Activated naive CD4-positive, alpha-beta T cell (primary cell): ENCODE measurements at places on chromosomes 6 and 20.

DNA sequence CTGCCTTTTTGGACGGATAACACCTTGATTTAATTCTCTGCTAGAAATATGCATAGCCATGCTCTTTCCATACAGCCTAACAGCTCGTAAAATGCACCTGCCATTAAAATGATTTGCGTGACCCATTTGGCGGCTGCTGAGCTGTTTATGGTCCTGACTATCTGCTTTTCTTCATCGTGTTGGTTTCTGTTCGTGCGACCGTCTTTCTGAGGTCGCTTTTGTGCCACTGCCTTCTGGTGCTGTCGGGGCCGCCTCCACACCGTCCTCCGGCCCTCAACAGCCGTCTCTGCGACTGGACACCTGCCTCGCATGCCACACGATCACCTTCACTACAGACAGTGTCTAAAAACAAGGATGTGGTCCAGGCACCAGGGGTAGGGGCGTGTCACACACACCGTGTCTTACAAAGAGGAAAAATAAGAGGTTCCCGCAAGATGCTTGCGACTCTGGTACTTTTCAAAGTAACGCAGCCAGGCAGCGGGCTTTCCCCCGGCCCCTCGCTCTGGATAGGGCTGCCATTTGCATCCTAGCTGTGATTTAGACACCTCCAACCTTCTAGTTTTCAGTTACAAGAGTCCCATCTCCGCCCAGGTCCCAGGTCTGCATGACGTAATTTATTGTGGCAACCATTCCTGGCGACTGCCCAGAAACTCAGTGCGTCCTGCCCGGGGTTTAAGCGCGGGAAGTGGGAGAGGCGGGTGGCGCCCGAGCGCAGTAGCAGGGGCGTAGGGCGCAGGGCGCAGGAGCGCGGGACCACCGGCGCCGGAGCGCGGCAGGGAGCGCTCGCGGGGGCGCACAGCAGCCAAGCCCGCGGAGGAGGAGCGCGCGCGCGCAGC, at the start of gene STMND1:
Gene STMND1, plus strand, starts transcription at position 629 of the 836 bp plus-strand sequence. CDS start 208 bp downstream, outside the sequence.
- DNase-seq = no peak

GRCh38 chr6:25169553-25169952, 109.6 kb upstream of the CARMIL1 start:
- no peak for DNase-seq

DNA sequence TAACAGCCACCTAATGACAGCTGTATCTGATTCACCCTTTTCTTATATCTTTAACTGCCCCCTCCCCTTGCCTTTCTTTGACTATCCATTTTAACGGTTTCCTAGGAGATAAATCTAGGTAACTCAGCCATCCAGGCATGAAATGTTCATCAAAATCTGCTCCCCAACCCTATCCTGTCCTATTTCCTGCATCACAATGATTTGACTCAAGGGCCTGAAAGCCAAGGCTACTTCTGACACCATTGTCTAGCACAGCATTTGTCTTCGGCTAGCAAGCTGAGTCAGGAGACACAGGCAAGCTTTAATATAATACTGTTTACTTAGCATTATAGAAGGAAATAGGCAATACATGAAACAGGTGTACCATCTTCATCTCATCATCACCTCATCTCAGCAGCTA, 31.6 kb upstream of the MANEA start:
- no peak for DNase-seq

DNA sequence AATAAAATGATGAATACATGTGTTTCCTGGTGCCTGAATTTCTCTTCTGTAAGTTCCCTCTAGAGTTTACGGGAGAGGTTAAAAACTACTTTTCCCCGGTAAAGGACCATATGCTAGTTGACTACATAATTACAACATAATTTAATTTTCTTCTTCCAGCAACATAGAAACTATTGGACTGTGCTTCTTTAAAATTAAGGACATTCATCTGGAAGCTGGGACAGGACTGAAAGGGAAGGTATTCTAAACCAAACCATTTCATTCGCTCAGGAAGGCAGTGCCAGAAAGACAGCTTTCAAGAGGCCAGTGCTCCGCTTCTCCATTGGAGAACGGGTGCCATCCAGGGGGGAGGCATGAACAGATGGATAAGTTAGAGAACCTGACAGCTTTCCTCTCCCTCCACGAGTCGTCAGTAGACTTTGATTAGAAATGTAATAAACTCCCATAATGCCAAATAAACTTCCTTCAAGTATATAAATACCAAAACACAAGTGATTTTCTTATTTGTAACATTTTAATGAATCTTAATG, 458.0 kb upstream of the SOX4 start:
- DNase-seq = no peak

DNA sequence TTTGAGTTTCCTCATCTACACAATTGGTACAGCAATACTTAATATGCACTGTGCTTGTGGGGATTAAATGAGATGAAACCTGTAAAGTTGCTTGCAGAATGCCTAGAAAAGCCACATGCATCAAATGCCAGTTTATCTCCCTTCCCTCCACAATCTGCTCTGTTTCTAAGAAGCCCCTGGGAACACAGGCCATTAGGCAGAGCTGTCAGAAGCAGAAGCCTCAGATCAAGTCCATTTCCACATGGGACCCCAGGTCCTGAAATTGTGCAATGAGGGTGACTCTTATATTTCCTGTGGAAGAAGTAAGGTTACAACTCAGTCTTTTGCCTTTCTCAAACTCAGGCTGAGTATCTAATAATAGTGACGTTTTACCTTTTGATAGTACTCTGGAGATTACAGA, 737.4 kb downstream of the KIF16B start:
- DNase-seq = no peak

- DNase-seq = no peak
These were observed 90.2 kb upstream of the RIPOR2 start for GRCh38 chr6:25025919-25026301.

DNA sequence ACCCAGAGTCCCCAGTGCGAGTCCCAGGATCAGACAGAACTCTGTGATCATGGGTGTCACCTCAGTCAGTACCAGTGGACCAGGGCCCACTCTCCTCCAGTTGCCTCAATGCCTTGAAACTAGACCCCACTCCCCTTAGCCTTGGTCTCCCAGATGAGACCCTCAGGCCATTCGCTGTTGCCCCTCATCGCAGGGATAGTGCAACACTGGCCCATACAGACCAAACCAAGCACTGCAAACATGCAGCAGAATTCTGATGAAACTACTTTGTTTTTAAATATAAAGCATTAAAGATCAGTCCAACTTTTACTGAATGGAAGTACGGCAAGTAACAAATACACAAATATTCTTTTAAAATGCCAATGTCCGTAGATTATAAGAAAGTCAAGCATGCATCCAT, 101.2 kb upstream of the NT5E start:
- no peak for DNase-seq

DNA sequence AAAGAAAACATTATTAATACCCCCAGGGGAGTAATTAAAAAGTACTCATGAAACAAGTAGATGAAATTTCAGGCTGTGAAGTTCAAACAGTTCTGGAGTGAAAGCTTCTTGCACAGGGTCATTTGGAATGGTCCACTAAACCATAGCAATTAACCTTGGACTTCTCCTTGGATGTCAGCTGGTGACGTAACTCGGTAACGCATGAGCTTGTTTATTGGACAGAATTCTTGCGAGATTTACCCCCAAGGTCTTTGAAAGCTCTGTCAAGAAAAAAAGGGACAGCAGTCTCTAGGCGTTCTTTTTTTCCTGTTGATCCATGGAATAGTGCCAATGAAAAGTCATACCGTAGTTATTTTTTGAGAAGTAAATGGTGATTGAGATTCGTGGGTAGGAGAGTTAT, 2.2 kb downstream of the CD83 start:
- no peak for DNase-seq

- no peak for DNase-seq
These were observed 459.2 kb upstream of the RUNX2 start for GRCh38 chr6:44868910-44869309.
